DND-41 (cell line): ENCODE measurements at places on chromosomes 12 and 14.

DNA sequence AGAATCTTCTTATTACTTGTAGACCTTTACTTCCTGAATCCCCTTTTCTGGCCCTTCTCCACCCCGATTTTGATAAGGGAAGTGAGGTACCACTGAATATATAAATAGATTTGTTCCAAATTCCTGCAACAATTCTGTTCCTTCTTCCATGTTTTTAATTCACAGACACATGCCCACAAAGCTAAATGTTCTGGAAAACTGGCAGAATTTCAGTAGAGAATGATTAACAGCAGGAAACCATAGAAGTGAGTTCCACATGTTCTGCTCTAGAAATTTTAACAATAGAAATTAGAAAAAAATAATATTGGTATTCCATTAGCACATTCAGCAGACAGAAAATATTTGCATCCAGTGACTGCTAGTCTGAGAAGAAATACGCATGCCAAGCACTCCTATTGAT, 139.6 kb downstream of the SLC2A13 start:
- H3K4me1 ChIP-seq = no peaks in the 10 kb centered on the region
- no peak overlapping the region for H3K4me3 ChIP-seq
- no peak overlapping the region for H3K27ac ChIP-seq
- no peaks in the 10 kb centered on the region for H3K36me3 ChIP-seq

DNA sequence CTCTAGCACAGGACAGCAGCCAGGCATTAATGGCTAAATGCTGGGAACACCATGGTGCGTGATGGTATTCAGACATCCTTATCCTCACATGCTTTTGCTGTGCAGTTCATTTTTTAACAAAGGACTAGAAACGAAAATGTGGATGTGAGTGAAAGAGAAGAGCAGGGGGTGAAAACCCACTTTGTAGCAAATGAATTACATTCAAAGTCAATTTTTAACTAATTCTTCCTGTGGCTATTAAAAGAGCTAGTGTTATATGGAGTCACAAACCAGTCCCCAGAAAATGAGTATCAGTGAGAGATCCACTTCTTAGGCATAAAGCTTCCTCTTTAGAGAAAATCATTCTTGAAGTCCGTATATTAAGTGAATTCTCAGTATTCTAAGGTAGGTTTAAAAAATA, 592.0 kb upstream of the LMO3 start:
- H3K4me3 ChIP-seq = no peak overlapping the region
- DNase-seq = no peak
- H3K27ac ChIP-seq = no peak overlapping the region
- no peaks in the 10 kb centered on the region for H3K4me1 ChIP-seq
- H3K36me3 ChIP-seq = no peaks in the 10 kb centered on the region

DNA sequence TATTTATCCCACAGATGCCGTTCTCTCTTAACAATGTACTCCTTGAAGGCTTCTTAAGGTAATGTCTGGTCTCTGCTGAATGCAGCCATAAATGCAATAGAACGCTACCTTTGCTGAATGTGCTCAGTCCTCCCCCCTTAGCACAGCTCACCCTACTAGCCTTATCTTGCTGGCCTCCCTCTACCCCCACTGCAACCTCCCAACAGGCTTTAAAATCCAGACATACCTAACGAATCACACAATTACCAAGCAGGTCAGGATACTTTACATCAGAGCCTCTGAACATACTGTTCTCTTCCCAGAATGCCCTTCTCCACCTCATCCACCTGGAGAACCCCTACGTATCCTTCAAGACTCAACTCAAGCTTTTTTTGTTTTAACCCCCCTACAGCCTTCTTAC, 51.0 kb upstream of the CRADD start:
- no peaks in the 10 kb centered on the region for H3K27me3 ChIP-seq
- no peaks in the 10 kb centered on the region for H3K4me1 ChIP-seq
- no peak overlapping the region for H3K4me3 ChIP-seq
- no peak overlapping the region for H3K27ac ChIP-seq
- DNase-seq = no peak
- no peaks in the 10 kb centered on the region for H3K36me3 ChIP-seq

- no peaks in the 10 kb centered on the region for H3K27me3 ChIP-seq
- H3K27ac ChIP-seq = no peak overlapping the region
- no peaks in the 10 kb centered on the region for H3K36me3 ChIP-seq
- no peak overlapping the region for H3K4me3 ChIP-seq
- H3K4me1 ChIP-seq = peaks cover 7% of the 10 kb centered on the region
- DNase-seq = no peak
Observed at GRCh38 chr12:92546635-92547348, 156.0 kb upstream of the PLEKHG7 start.

DNA sequence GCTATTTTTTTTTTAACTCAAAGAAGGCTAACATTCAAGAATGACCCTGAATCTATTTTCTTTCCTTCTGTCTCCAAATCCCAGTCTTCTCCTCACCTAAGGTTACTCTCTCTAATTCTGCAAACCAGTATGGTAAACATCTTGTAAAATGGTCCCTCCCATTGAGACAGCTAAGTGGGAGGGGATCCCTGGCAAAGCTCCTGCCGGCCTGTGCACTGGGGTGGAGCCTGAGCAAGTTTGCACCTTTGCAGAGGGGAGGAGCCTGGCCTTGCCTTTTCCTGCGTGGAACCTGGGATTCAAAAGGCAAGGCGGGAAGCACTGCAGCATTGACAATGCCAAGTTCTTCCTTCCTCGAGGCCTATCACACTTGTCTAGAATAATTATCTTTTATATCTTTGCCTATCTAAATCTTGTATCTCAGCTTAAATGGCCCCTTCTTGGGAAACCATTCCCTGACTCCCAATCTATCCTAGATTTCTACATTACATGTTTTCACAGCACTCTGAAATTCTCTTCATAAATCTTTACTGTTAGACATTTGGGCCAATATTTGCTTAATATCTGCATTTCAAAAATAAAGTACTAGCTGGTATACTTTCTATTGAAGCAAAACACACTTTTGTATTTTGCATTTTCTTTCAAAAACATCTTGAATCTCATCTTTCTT, 83.0 kb downstream of the EPS8 start:
- H3K36me3 ChIP-seq = no peaks in the 10 kb centered on the region
- H3K4me1 ChIP-seq = no peaks in the 10 kb centered on the region
- H3K4me3 ChIP-seq = no peak overlapping the region
- no peaks in the 10 kb centered on the region for H3K27me3 ChIP-seq
- DNase-seq = no peak
